ENCODE measurements at places on chromosomes 7 and 10. TPM values are rescaled to one million over a fixed set of nuclear protein-coding genes. Genes with fewer than 3 reads are reported as not detected.

The ASZ1 gene
- not detected for total RNA-seq

The ZNF727 gene
- under 0.01 TPM for total RNA-seq

The CDK14 gene
- total RNA-seq = 10.4 TPM

The AOAH gene
- not detected for total RNA-seq

The MCM10 gene
- total RNA-seq = 3.9 TPM

The DPYSL4 gene
- 1.2 TPM for total RNA-seq

The UPK3BL1 gene
- total RNA-seq = 315 TPM

The BEND7 gene
- total RNA-seq = 6.0 TPM

The MKRN1 gene
- total RNA-seq = 84.0 TPM

The KLLN gene
- total RNA-seq = 0.64 TPM

The DNAJC12 gene
- total RNA-seq = 1.7 TPM

The MEIG1 gene
- not detected for total RNA-seq

The TRPV6 gene
- not detected for total RNA-seq

The NAT16 gene
- total RNA-seq = not detected

The MBL2 gene
- not detected for total RNA-seq

The OR2A42 gene
- total RNA-seq = not detected

The NME8 gene
- total RNA-seq = not detected

The CDK1 gene
- total RNA-seq = 3.2 TPM

The EPC1 gene
- total RNA-seq = 12.8 TPM

The ITGA8 gene
- not detected for total RNA-seq

The NOS3 gene
- 0.64 TPM for total RNA-seq

The OR6B1 gene
- not detected for total RNA-seq

The MYL10 gene
- total RNA-seq = not detected

The COMTD1 gene
- total RNA-seq = 42.2 TPM

The LIPF gene
- not detected for total RNA-seq

The TRIM50 gene
- total RNA-seq = not detected

The COL13A1 gene
- 0.72 TPM for total RNA-seq

The GHRHR gene
- not detected for total RNA-seq

The EVX1 gene
- total RNA-seq = not detected

The EPO gene
- not detected for total RNA-seq

The OR2F2 gene
- not detected for total RNA-seq

The RBP3 gene
- total RNA-seq = not detected

The C10orf62 gene
- not detected for total RNA-seq

The GBX1 gene
- not detected for total RNA-seq

The SYT15B gene
- total RNA-seq = 0.21 TPM

The CRYGN gene
- total RNA-seq = not detected

The HOXA2 gene
- not detected for total RNA-seq

The RASSF4 gene
- 28.4 TPM for total RNA-seq
